ENCODE measurements at places on chromosomes 2 and 18. TPM values are rescaled to one million over a fixed set of nuclear protein-coding genes. Genes with fewer than 3 reads are reported as not detected.

Gene GAREM1
- 29.3 TPM for polyA plus RNA-seq

Gene FSIP2
- polyA plus RNA-seq, result 2.7 TPM

Gene GAL3ST2
- 0.77 TPM for polyA plus RNA-seq

Gene NGEF
- polyA plus RNA-seq, result 3.9 TPM

GRCh38 chr2:106561803-106562202 is 74.6 kb downstream of the CD8B2 start:
- no peak for DNase-seq

DNA sequence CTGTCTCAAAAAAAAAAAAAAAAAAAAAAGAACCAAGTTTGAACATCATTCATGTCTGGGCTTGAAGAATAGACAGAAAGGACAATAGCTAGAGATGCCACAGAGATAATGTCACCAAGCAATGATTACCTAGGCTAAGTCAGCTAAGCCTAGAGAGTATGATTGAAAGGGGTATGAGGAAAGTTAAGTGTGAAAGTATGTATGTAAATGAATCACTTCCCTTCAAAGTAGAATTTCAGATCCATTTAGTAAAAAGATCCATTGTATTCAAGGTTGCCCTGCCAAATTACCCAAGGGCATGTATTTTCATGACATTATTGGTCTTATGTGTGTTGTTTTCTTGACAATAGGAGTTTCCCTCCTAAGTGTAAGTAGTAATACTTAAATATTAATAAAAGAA is 34.1 kb upstream of the SLC39A10 start:
- no peak for DNase-seq

DNA sequence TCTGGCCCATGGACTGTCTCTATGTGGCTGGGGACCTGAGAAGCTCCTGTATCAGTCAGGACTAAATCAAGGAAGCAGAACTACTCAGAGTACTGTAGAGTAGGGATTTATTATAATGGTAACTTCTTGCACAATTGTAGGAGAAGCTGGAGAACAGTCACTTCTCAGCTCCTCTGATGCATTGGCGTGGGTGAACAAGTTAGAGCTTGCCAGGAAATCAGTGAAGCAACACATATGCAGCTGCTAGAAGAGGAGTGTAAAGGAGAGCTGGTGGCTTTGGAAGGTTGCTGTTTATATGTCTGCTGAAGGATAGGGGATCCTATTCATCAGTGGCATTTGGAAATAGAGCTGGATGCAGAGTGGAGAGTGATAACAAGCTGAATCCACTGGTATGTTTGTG is 215.5 kb upstream of the CWC22 start:
- no peak for DNase-seq

DNA sequence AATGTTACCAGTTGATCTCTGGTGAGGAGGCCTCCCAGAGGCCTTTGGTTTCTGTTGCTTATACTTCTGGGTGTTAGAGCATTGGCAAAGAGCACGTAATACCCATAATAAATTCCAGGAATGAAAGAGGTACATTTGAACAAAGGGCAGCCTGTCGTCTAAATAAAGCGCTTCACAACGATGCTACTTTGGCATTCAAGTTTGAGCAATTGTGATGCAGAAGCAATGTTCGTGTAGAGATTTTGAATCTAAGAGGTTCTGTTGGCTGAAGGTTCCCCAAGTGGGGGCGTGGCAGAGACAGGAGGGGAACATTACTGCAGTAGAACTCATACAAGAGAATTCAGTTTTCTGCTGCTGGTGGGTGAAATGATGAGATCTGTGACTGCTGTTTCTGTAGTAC is 27.8 kb downstream of the ZNF532 start:
- no peak for DNase-seq

GRCh38 chr2:196335221-196335634 is 163.8 kb upstream of the STK17B start:
- no peak for DNase-seq

DNA sequence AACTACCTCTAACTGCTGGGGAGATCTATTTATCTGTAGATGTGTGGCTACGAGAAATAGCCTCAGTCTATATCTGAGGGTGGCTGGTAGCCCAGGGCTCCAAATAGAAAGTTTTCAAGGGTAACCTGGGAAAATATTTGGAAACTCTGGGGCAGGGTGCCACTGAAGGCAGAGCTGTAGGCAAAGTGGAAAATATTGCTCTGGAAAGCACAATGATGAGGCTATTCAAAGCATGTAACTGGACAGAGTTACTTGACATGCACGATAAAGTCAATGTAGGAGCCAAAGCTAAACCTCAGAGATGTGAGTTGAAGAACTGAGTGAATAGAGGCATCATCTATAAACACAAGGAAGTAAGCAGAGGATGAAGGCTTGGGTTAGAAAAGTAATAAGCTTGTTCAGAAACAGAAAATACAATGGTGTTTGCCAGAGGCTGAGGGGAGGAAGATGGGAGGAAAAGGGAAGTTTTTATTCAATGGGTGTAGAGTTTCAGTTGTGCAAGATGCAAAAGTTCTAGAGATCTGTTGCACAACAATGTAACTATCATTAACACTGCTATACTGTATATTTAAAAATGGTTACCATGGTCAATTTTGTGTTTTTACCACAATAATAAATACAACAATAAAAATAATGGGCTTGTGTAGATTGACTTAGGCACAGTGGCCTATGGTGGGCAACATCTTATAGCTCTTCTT is 171.6 kb downstream of the MBD2 start:
- no peak for DNase-seq

DNA sequence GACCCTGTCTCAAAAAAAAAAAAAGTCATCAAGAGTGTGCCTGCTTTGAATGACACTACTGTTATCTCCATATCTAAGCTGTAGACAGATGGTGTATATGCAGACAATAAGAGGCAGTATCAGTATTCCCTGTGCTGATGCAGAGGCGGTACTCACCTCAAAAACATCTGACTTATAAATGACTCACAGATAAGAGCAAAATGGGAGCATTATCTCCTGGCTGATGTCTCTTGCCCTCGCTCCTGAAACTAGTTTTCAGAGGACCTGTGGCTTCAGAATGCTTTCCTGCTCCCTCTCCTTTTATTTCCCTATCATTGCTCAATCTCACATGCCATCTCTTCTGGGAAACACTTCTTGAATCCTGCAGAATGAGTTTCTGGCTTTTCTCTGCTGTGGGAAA is 289.6 kb downstream of the PTPRM start:
- no peak for DNase-seq

DNA sequence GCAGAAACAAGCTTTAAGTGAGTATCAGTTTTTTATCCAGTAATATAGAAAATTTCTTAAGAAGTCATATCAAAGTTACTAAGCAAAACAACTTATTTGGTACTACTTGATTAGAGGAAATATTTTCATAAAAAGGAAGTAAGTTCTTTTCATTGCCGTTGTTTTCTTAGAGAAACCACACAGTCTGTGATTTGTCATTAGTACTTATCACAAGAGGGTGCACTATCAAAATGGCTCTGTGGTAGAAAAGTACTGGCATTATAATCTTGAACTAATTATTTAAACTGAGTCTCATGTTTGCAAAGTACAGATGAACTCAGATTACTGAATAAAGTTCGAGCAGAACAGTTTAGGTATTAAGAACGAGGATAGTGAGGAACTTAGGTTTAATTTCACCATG is 93.4 kb downstream of the IKZF2 start:
- no peak for DNase-seq
